NCI-H1436 (cell line): ENCODE measurements at places on chromosomes 3 and 15.

- DNase-seq: no peak
Observed at GRCh38 chr3:908839-909238, 184.0 kb upstream of the CNTN6 start.

DNA sequence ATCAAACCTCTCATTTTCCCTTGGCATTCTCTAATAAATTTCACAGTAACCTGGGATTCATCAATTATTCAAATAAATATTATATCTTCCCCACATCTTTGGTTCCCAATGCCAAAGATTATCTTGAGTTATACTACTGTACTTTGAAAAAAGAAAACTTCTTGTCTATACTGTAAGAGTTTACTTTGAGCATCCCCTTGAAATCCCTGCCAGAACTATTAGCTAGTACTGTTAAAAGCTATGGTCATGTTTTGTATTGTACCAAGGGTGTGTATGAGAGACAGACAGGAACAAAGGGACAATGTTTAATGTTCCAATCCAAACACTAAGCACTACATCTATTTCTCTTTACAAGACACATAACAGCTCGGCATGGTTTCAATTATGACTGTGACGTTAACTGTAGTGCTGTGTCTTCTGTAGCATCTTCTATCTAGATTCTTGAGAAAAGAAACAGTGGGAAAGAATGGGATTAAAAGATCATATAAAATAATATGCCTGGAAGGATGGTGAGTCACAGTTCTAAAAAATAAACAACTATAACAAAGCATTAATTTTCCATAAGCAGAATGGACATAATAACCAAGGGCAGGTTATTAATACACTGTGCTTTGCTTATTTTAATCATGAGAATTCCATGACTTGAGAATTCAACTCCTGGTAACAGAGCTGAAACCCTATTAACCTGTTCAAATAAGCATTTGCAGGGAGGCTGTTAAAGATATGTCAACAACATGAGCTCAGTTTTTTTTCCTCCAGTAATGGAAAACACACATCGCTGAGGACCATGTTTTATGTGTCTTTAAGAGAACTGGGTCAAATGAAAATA, 71.1 kb downstream of the ALDH1A2 start:
- DNase-seq: no peak

GRCh38 chr3:42505849-42506410, 3.5 kb downstream of the VIPR1 start:
- no peak for DNase-seq

- DNase-seq: no peak
Observed at GRCh38 chr15:95910643-95911212, 419.8 kb upstream of the NR2F2 start.

DNA sequence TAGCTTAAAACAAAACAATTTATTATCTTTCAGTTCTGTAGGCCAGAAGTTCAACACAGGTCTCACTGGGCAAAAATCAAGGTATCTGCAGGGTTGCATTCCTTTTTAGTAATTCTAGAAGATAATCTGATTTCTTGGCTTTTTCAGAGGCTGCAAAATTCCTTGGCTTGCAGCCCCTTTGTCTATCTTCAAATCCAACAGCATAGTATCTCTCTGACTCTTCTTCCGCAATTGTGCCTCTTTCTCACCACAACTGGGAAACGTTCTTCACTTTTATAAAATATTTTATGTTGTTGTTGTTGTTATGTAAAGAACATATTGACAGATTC, 218.7 kb downstream of the STXBP5L start:
- DNase-seq: no peak

DNA sequence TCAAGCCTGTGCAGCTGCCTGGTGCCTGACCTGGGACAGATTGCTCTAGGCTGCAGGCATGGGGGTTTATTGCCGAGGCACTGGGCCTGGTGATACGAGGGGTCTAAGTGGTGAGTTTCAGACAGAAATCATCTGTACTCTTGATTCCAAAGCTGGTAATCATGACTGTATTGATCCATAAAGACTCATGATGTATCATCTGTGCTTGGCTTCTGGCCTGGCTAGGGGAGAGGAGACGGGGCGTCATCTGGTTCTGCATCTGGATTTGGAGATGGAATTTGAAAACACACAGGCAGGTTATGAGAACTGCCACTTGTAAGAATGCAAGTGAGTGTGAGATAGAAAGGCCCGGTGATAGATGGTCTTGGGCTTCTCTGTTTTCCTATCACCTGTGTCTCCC, 337.4 kb upstream of the C2CD4B start:
- DNase-seq: no peak

DNA sequence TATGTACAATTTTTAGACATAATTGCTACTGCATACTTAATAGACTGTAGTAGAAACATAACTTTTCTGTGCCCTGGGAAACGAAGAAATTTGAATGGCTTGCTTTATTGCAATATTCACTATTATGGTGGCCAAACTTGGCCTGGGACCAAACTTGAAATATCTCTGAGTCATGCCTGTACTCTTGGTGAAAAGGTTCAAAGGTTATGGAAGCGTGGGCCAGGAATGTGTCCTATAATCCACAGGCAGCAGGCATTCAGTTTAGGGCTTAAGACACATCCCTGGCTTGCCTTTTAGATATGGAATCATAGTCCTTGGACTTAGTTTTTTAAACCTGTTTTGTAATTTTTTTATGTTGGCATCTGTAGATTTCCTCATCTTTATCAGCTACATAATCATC, 124.3 kb downstream of the LRIG1 start:
- no peak for DNase-seq

DNA sequence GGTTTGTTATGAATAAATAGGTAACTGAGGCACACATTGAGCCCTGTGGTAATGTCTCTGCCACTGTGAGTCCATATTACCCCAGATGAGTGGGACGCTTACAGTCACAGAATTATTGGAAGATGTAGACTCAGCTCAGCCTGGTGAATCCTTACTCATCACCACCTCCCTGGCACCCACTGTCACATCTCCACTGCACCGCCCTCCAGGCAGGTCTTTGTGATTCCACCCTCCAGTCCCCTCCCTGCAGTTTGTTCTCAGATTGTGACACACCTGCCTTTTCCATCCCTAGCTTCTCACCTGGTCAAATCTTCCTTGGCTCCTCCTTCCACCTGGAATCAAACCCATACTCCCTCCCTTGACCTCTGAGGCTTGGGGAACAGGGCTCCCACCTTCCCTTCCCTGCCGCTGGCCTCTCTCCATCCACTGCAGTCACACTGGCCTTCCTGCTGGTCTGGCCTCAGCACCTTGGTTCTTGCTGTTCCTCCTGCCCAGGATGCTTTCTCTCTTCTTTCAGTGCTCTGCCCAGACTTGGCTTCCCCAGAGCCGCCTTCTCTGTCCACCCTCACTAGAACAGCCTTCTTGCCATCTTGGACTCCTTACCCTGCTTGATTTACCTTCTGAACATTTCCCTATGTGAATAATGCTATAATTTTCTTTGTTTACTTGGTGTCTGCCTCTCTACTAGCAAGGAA, 9.4 kb downstream of the SLC6A20 start:
- DNase-seq: no peak

- DNase-seq: no peak
Observed at GRCh38 chr3:108342837-108343486, 46.6 kb downstream of the HHLA2 start.

GRCh38 chr15:51223771-51224229, 114.6 kb downstream of the CYP19A1 start:
- DNase-seq: no peak

- DNase-seq: no peak
Observed at GRCh38 chr3:53425936-53426335, 68.5 kb upstream of the CACNA1D start.

DNA sequence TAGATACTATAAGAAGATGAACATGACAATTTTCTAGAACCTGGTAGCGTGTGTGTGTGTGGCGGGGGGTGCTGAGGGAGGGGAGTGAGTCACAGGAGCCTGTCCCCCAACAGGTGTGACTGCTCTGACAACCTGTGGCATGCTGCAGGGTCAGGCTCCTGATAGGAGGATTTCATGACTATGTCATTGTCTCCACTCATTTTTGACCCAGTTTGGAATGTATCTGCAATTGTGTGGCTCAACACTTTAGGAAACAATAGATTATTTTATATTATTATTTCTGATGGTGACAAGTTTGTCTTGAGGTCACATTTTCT, 9.3 kb upstream of the VILL start:
- no peak for DNase-seq

GRCh38 chr15:95368191-95368590, 962.3 kb upstream of the NR2F2 start:
- DNase-seq: no peak

DNA sequence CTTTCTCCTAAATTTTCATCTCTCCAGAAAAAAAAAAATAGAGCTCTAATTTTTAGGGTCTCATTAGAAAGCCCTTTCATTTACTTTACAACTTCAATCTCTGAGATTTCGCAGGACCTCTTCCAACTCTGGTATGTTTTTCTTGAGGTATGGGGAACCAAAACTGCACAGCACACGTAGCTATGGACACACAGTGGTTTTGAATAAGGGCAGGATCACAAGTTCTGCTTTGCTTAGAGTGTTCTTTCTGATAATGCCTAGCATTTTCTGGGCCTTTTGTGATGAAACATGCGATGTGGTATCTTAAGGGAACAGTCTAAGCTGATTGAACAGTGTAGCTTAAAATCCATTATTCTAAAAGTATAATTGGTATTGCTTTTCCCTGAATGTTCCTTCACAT, 25.3 kb downstream of the ZNF592 start:
- DNase-seq: no peak

GRCh38 chr3:108408883-108409799, 101.3 kb downstream of the MYH15 start:
- no peak for DNase-seq

DNA sequence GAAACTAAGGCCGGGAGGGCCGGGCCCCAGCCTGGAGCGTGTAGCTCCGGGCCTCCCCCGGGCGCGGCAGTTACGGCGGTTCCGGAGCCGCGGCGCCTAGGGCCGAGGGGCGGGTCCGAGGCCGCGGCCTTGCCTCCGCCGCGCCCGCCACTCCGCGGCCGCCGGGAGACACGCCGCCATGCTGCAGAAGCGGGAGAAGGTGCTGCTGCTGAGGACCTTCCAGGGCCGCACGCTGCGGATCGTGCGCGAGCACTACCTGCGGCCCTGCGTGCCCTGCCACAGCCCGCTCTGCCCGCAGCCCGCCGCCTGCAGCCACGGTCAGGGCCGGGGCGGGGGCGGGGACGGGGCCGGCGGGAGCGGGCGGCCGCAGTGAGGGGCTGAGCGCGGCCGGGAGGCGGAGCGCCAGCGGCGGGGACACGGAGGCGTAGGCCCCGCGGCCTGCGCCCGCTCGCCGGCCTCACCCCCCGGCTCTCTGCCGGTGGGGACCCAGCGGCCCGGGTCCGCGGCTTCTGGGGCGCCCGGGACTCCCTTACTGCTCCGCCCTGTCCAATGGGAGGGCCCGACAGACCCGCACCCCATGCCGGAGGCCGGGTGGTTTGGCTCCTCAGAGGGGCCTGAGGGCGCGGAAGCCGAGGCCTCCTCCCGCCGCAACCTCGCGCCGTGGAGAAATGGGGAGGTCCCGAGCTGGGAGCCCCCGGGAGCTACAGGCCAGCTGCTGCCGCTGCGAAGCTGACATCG, at the start of gene DIS3L:
Gene DIS3L, plus strand, starts transcription at position 150 of the 738 bp plus-strand sequence. Its CDS starts 29 bp downstream, at position 179.
- no peak for DNase-seq

- DNase-seq: no peak
Observed at GRCh38 chr3:84692261-84692660, 266.5 kb upstream of the CADM2 start.
